ENCODE measurements at places on chromosomes 6 and 20.
A peak's percentile ranks its signal among the peaks of the same experiment; 100 is the strongest.

DNA sequence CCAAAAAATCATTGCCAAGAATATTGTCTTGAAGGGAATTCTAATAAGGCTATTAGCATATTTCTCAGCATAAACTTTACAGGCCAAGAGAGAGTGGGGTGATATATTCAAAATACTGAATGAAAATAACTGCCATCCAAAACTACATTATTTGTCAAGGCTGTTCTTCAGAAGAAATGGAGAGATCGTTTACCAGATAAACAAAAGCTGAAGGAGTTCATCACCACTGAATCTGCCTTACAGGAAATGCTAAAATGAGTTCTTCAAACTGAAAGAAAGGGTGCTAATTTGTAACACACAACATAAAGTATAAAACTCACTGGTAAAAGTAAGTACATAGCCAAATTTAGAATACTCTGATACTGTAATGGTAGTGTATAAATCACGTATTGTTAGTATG, 517.0 kb downstream of the TENT5A start:
- no peak for DNase-seq

DNA sequence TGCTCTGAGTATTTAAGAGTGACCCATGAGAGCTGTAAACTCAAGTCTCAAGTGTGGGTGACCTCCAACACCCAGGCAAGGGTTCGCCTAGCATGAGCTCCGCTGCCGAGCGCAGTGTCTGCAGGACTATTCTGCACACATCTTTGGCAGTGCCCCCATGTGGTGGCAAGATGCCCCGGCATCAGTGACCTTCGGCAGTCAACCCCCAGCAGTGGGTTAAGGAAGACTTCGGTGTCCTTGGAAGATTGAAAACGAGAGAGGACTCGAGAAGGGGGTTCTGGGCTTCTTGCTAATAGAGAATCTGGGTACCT, 43.1 kb downstream of the RBM38 start:
- no peak for DNase-seq

GRCh38 chr6:147157930-147158329, 46.3 kb upstream of the STXBP5 start:
- no peak for DNase-seq

GRCh38 chr6:84517741-84518530, 246.5 kb downstream of the TBX18 start:
- DNase-seq: no peak

GRCh38 chr6:14997507-14997906, 248.4 kb upstream of the JARID2 start:
- DNase-seq: no peak

GRCh38 chr20:57693002-57693582, 16.7 kb downstream of the PMEPA1 start:
- DNase-seq: peak; percentile 96

DNA sequence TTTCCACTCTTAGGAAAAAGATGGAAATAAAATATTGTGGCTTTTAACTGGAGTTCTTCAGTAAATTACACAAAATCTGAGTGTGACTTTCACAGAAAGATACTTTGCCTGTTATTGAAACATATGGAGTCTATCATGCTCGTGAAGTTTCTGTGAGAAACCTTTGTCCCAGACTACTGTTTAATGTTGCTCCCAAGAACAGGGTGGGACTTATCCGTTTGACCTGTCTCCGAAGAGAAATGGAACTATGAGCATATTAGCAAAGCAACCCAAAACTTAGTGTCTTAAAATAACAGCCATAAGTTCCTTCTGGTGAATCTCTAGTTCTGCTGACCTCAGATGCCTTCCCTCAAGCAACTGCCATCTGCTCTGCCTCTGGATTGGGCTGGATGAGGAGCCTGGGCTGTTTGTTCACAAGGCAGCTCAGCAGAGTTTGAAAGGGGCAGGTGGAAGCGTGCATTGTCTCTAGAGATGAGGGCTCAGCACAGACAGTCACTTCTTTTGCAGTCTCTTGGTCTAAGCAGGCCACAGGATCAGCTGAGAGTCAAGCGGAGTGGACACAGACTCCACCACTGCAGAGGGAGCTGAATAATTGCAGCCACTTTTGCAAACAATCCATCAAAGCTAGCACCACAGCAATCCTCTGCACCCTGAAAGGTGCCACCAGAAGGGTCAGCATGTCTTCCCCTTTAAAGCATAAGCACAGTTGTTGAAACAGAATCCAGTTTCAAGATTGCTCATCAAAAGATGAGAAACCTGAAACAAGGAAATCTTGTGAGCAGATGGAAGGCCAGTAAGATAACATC, 52.8 kb downstream of the MYB start:
- DNase-seq: no peak

DNA sequence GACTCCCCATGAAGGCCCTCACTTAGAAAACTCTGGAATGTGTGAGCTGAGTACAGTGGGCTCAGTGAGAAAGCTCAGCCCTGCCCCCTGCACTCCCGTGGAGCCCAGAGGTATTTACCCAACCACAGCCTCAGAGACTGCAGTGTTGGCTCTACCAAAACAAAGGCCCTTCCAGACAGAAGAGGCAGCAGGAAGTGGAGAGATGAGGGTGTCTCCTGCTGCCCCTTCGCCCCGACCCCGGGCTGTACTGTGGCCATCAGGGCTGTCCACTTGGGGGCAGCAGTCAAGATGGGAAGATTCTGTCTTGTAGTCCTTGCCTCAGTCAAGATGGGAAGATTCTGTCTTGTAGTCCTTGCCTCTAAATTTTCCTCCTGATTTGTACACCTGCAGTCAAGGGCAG, 341.3 kb downstream of the TAF4 start:
- DNase-seq: no peak

GRCh38 chr6:106855117-106855516, 119.4 kb downstream of the CD24 start:
- DNase-seq: no peak

DNA sequence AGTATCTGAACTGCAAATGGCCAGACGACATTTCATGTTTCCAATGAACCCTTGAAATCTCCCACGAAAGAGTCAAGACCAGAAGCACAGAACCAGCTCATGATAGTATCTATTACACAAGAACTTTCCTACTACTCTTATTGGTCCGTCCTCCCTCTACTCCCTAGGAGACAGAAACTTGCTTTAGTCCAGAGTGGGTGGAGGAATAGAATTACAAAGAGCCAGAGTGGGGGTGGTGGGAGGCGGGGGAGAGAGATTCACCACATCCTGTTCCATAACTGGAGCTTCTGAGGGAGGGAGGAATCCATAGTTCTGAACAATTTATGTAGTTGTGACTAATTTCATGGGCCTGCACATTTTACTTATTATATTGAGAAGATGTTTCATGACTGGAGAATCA, 18.5 kb upstream of the WFDC10A start:
- DNase-seq: no peak

GRCh38 chr20:24366336-24367004, 103.0 kb upstream of the SYNDIG1 start:
- DNase-seq: no peak

- no peak for DNase-seq
Measured at GRCh38 chr6:131740161-131740560, 29.3 kb upstream of the CTAGE9 start.

- peak; percentile 9 for DNase-seq
Measured at GRCh38 chr20:51562332-51563173, 20.0 kb upstream of the NFATC2 start.

DNA sequence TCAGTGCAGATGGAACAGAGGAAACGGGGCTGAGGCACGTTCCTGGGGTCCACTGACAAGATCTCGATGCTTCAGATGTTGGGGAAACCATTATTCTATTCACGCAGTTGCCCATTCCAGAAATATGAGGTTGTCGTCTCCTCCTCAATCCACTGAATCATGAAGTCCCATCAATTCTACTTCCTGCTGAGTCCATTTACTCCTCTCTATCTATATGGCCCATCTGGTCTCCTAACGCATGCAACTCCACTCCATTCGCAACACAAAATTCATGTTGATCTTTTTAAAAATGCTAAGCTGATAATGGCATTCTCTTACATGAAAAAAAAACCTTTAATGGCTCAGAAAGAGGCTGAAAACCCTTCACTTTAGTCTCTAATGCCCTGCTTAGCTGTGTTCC, 37.5 kb downstream of the MAP3K5 start:
- no peak for DNase-seq

DNA sequence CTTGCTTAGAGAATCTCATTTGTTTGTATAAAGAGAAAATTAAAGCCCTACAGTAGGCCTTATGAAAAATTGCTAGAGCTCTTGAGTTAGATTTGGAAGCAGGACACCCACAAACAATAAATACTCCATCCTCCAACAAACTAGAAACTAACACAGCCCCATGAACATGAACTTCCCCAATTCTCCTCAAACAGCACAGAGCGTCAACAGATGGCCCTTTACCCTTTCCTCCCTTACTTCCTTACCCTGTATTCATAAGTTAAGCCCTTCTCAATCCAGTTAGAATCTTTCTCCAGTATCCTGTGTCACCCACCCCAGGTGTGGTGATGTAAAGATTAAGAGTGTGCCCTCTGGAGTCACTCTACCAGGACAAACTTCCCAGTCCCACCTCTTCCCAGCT, 113.7 kb downstream of the UNC5CL start:
- no peak for DNase-seq

GRCh38 chr6:109508166-109508860, 25.3 kb upstream of the ZBTB24 start:
- no peak for DNase-seq

DNA sequence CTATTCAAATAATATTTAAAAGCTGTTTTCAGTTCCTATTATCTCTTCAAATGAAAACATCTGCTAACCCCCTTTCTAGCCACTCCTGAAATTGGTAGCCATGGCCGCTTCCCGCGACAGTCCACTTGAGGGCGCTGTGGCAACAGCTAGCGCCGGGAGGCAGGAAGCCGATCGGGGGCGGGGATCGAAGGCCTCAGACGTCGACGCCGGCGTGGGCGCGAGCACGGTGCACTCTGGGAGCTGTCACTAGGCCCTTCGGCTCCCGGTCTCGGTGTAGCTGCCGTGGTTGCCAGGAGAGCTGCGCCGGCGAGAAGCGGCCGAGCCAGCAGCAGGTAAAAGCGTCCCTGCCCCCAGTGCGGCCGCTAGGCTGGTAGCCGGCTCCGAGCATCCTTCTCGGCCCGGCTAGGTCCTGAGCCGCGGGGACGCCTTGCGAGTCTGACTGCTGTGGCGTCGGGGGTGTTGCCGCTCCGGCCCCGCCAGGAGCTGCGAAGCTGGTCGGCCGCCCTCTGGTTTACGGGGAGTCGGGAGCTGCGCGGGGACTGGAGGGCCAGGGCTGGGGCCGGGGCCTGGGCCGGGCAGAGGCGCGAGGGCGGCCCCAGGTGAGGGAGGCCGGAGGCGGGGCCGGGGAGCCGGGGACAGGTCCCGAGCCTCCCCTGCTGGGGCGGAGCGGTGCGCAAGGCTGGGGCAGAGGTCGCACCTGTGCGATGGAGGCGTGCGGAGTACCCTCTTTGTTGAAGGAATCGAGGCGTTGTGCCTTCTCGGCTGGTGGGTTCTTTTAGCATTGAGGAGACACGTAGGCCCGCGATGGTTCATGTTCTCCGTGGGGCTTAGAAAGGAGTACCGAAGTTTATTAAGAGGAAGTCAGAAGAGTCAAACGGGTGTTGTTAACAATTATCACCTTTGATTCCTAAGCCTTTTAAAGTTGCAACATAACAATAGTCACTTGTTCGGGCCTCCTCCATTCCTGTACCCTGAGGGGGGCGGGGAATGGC, at the start of gene DOP1A:
Gene DOP1A, plus strand, starts transcription at position 224 of the 992 bp plus-strand sequence. CDS start 29,307 bp downstream, outside the sequence.
- DNase-seq: peak; percentile 97

- no peak for DNase-seq
Measured at GRCh38 chr6:35280903-35281302, 16.7 kb upstream of the DEF6 start.

- no peak for DNase-seq
Measured at GRCh38 chr20:19522071-19522801, 235.8 kb upstream of the RIN2 start.

DNA sequence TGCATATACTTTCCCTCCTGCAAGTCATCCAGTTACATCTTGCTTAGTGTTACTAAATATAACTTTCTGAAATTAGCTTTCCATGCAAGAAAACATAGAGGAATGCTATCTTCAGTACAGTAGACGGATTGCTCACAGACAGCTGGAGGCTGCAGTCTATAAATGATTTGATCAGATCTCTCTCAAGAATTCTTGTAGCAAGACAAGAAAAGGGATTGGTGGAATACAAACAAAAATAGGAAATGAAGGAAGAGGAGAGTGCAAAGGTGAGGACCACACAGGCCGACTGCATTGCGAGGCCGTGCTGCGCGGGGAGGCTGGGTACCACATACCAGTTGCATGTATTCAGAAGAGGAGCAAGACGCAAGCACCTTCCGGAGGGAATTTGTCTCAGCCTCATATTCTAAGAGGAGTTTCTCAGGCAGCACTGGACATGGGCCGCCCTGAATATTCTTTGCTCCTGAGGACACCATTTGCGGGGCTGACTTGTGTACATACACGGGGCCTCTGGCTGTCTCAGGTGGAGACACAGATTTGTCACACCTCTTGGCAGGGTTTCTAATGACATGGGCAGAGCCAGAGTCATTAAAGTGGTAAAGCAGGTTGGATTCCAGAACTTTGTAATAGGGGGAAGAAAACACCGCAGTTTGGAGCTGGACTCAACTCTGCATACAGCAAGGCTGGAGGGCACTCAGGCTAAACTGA, 22.7 kb upstream of the KIF25 start:
- no peak for DNase-seq

DNA sequence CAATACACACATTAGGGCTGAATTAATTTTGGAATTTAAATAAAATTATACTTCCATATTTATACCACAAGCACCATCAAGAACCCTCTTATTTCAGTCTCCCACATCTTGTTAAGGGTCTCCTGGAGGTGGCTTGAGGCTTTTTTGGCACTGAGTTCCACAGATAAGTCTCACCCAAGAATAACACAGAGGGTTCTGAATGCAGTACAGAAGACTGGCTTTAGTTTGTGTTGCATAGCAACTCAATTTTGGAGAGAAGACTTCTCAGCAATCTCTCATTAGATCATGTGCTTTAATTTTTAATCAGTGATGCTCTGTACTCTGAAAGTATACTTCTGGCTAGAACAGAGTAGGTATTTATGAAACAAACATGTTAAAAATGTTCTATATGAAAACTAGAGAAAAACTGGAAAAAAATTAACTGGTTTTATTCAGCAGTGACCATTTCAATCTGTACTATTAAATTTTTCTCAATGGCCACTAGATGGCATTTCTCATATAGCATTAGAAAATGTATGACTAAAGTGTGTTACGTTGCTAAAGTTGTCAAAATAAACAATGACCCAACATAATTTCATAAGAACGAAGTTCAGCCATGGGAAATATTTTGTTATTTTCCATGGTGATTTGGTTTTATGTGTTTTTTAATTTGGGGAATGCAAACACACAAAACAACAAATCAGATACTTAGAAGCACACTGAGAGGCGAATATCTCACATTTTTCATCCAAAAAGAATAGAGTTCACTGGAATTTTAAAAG, 32.7 kb upstream of the MAP7 start:
- DNase-seq: peak; percentile 57
